ENCODE measurements at places on chromosomes 16 and 17.

GRCh38 chr17:18017958-18018357 is 21.0 kb downstream of the ATPAF2 start:
- no peak for DNase-seq

- DNase-seq, result no peak
These were observed 53.2 kb downstream of the NDEL1 start for GRCh38 chr17:8488901-8489300.

DNA sequence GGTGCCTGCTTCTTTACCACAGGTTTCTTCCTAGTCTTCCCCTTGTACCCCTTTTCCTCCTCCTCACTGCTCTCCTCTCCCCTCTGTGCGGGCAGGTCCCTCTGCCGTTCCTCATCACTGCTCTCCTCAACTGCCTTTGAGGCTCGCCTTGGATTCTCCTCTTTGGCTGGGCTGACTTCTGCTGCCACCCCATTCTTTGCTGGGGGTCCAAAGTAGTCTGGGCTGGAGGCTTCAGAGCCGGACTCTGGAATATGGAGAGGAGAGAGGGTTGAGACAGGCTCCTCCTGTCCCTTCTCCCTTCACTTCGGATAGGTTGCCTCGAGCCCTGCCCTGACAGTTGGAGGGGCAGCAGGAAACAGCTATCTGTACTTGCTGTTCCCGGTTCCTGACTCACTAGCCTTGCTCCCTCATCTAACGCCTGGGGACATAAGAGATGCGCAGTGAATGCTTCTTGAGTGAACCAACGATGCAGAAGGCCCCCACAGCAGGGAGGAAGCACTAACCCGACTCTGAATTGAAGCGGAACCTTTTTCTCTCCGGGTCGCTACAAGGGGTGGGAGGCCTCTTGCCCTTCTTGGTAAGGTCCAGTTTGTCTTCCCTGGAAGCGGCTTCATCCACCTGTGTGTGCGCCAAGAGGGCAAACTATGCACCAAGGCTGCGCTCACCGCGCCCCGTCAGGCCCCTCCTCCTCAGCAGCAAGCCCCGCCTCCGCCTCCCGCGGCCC is 655 bp downstream of the HIRIP3 start:
- DNase-seq, result no peak

- no peak for DNase-seq
These were observed 37.8 kb downstream of the LITAFD start for GRCh38 chr16:8919934-8920462.

DNA sequence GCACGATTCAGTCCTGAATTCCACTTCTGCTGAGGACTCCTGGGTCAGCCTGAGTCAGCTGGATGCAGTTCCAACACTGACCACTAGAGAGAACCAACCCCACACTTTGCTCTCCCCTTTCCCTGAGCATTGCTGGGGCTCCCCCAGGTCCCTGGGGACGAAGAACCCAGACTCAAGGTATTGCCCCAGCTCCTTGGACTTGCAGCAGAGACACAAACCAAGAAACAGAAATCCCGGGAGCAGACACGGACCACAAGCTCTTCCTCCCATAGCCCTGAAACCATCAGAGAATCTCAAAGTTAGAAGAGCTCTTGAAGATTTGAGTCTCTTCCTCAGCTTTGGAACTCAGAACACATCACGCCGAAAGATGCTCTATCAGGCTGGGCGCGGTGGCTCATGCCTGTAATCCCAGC is 678 bp upstream of the GH1 start:
- DNase-seq, result no peak

GRCh38 chr17:38733982-38734973 is 4.1 kb downstream of the CISD3 start:
- DNase-seq, result no peak

DNA sequence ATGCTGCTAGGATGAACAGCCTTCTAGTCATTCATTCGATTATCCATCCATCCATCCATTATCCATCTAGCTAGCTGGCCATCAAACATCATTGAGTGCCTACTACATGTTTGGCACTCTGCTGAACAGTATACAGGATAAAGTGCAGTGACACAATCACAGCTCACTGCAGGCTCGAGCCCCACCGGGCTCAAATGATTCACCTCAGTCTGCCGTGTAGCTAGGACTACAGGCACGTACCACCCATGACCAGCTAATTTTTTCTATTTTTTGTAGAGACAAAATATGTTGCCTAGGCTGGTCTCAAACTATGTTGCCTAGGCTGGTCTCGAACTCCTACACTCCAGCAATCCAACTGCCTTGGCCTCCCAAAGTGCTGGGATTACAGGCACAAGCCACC is 50.0 kb downstream of the SSH2 start:
- no peak for DNase-seq

GRCh38 chr17:1010586-1010985 is 13.7 kb downstream of the TIMM22 start:
- no peak for DNase-seq

DNA sequence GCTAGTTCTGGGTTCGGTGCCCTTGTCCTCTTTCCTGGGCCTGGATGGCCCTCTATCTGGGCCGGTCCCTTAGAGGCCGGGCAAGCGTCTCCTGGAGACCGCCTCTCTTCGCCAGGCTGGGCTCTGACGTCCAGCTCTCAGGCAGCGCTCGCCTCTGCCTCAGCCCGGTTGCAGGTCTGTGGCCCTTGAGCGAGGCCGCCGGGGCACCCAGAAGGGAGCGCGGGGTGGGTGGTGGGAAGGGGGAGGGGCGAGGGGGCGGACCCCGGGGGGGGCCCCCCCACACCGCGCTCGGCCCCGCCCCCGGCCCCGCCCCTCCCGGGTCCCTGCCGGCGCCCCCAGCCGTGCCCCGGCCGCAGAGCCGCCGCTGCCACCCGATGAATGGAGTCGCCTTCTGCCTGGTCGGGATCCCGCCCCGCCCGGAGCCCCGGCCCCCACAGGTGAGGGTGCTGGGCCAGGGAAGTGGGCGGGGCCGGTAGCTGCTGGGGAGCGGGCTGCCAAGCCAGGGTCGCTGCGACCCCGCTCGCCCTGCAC is at the start of gene ARHGAP23:
Gene ARHGAP23 (plus strand): TSS at position 353 of the 531 bp plus-strand sequence. CDS start 22 bp downstream, at position 375.
- DNase-seq, result no peak

DNA sequence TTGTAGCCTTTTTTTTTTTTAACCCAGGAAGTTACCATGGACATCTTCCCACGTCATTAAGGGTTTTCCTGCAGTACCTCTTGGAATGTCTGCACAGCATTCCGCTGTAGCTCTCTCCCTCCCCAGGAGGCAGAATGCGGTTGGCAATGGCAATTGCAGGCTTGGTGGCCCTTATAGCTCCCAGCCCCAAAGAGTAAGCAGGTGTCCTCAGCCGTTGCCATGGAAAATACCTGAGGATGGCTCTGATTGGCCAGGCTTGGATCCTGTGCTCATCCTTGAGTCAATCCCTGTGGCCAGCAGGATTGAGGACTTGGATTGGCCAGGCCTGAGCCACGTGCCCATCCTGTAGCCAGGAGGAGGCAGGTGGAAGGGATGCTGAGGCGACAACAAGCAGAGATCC is 15.5 kb upstream of the TIMP2 start:
- DNase-seq, result no peak

GRCh38 chr17:11511696-11512095 is 86.6 kb upstream of the DNAH9 start:
- no peak for DNase-seq
